Aorta (tissue), 5 donors: ENCODE measurements at places on chromosomes 12 and 14. TPM values are rescaled to one million over a fixed set of nuclear protein-coding genes. Genes with fewer than 3 reads are reported as not detected.

GRCh38 chr14:22671622-22672021, 27.5 kb upstream of the OR6J1 start:
- H3K27me3 ChIP-seq, result no peaks in the 10 kb centered on the region
- H3K4me3 ChIP-seq, result no peak overlapping the region
- no peaks in the 10 kb centered on the region for H3K4me1 ChIP-seq
- DNase-seq, result no peak
- H3K36me3 ChIP-seq, result no peaks in the 10 kb centered on the region

GRCh38 chr12:75805320-75805719, 226.3 kb downstream of the PHLDA1 start:
- H3K27me3 ChIP-seq, result no peaks in the 10 kb centered on the region
- H3K36me3 ChIP-seq, result no peaks in the 10 kb centered on the region
- no peaks in the 10 kb centered on the region for H3K4me1 ChIP-seq
- no peak overlapping the region for H3K4me3 ChIP-seq

GRCh38 chr14:57221931-57222330, 46.8 kb downstream of the EXOC5 start:
- no peaks in the 10 kb centered on the region for H3K27me3 ChIP-seq
- no peaks in the 10 kb centered on the region for H3K4me1 ChIP-seq
- peaks cover 1% of the 10 kb centered on the region for H3K36me3 ChIP-seq
- no peak overlapping the region for H3K27ac ChIP-seq
- no peak overlapping the region for H3K4me3 ChIP-seq
- DNase-seq, result no peak

- H3K4me3 ChIP-seq, result no peak overlapping the region
- H3K4me1 ChIP-seq, result no peaks in the 10 kb centered on the region
- DNase-seq, result no peak
- no peaks in the 10 kb centered on the region for H3K27me3 ChIP-seq
Observed at GRCh38 chr14:52417139-52417538, 103.0 kb downstream of the PTGER2 start.

GRCh38 chr14:74239848-74240793, 872 bp downstream of the VSX2 start:
- no peaks in the 10 kb centered on the region for H3K36me3 ChIP-seq
- no peak overlapping the region for H3K27ac ChIP-seq
- H3K27me3 ChIP-seq, result peaks cover 1% of the 10 kb centered on the region
- no peak for DNase-seq

The LMO3 gene
- 26.8 TPM for total RNA-seq

The GLIPR1L1 gene
- not detected for total RNA-seq

The LBHD2 gene
- not detected for total RNA-seq
